ENCODE measurements at places on chromosomes 11 and 22. TPM values are rescaled to one million over a fixed set of nuclear protein-coding genes. Genes with fewer than 3 reads are reported as not detected.
A peak's percentile ranks its signal among the peaks of the same experiment; 100 is the strongest.

GRCh38 chr11:118223992-118224391 lies 819 bp downstream of the JAML start:
- DNase-seq = no peak

DNA sequence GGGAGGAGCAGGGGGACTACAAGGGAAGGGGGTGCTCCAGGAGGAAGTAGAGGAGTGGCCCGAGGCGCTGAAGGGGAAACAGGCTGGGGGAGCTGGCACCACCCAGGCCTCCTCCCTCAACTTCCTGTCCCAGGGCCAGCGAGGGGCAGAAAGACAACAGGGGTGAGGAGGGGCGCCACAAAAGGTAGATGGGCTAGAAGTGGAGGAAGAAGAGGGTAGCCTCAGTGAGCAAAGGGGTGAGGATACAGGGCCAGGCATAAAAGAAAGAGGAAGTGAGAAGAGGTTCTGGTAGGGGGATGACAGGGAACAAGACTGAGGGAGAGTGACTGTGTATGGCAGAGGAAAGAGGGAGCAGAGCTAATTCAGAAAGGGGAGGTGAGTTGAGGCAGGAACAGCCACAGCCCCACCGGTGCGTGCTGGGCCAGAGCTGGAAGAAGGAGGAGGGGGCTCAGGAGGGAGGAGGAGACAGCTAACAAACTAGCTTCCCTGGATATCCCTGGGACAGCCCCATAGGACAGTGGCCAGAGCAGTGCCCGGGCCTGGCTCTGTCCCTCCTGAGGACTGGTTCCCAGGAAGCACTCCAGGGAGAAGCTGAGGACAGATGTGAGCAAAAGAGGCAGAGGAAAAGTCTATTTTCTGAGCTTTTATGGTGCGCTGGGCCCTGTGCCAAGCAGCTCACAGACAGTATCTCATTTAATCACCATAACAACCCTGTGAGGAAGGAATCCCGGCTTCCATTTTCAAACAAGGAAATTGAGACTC lies 8.5 kb downstream of the DCHS1 start:
- no peak for DNase-seq

The DDX17 gene
- total RNA-seq = 329 TPM

- DNase-seq = no peak
Measured at GRCh38 chr11:124934862-124935547, 842 bp downstream of the HEPACAM start.

DNA sequence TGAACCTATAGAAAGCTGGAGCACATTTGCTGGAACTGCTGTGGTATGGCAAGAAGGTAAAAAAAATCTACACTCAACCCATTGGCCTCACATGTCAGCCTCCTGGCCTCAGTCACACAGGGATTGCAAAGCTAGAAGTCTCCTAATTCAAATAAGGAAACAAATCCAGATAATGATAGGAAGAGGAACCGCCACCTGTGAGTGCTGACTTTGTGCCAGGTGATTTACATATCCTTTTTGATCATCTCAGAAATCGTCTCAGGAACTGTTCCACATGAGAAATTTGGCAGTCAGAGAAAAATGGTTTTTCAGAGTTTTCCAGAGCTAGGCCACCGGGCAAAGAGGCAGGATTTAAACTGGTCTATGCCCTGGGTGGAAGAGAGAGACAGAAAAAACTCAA lies 986 bp downstream of the NLRP10 start:
- DNase-seq = no peak

- DNase-seq = no peak
Measured at GRCh38 chr11:127528297-127528696, 527.7 kb upstream of the KIRREL3 start.

The OVCH2 gene
- total RNA-seq = not detected

The OR6T1 gene
- total RNA-seq = not detected

DNA sequence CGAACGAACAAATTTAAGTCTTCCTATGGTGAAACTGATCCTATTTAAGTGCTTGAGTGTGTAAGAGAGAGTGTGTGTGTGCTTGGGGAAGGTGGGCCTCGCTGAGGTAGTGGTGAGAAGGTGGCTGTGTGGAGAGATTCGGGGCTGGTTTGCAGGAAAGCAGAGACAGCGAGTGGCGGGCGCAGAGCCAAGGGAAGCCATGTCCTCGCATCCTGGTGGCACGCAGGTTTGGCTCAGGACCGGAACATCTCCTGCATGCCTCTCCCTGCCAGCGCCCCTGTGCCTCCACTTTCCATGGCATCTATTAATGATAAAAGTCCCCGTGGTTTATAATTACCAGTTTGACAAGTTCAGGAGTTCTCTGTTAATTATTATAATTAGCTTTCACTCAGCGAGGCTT lies 383.1 kb upstream of the CADM1 start:
- DNase-seq = no peak

The TRIM22 gene
- total RNA-seq = 11.6 TPM

- DNase-seq = no peak
Measured at GRCh38 chr11:3375552-3375951, 3.4 kb downstream of the ZNF195 start.

GRCh38 chr22:35674335-35674734 lies 26.1 kb downstream of the APOL6 start:
- no peak for DNase-seq

GRCh38 chr22:30368420-30368819 lies 11.6 kb downstream of the CCDC157 start:
- no peak for DNase-seq

GRCh38 chr11:114892381-114893197 lies 214.3 kb downstream of the NXPE2 start:
- no peak for DNase-seq

The KBTBD4 gene
- total RNA-seq = 25.0 TPM

GRCh38 chr22:36331912-36332622 lies 55.7 kb downstream of the MYH9 start:
- peak; percentile 58 for DNase-seq

The DRD2 gene
- 31.3 TPM for total RNA-seq

The BCO2 gene
- total RNA-seq = 2.9 TPM

DNA sequence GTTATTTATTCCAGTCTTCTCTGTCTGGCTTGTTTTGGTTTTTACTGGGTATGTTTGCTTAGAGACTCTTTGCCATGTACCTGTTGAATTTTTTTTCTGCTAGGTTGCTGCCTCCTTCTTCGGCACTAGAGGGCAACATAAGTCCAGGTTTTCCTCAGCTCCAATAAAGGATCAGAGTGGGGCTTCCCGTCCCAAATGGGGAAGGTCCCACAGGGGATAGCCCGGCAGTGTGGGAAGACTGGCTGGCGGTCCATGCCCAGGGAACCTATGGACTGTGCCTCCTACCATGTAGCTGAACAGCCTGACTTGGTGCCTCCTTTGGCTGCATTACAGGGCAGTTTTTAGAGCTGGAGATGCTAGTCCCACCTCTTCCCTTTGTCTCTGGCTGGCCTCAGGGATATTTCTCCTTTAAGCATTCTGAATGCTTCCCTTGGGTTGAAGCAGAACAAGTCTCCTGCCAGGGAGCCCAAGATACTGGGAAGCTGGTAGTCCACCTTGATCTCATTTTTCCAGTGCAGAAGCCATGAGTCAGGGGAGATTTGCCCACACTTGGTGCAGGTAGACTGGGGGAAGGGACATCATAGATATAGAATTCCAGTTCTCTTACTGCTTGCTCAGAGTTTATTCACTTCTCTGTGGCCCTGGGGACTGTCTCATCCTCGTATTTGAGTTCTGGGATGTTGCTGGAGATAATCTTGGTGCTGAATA lies 60.2 kb downstream of the BRD1 start:
- DNase-seq = no peak

The C11orf16 gene
- total RNA-seq = not detected

The SLC35E4 gene
- total RNA-seq = 8.5 TPM

All from gastrocnemius medialis (tissue), 4 donors.